ENCODE measurements at places on chromosomes 16 and 17. TPM values are rescaled to one million over a fixed set of nuclear protein-coding genes. Genes with fewer than 3 reads are reported as not detected.
A peak's percentile ranks its signal among the peaks of the same experiment; 100 is the strongest.

- peak; percentile 31 for DNase-seq
Measured at GRCh38 chr16:87350681-87351319, 32.8 kb downstream of the FBXO31 start.

Gene ARL4D
- total RNA-seq, result 16.4 TPM

Gene THRA
- total RNA-seq, result 27.2 TPM

DNA sequence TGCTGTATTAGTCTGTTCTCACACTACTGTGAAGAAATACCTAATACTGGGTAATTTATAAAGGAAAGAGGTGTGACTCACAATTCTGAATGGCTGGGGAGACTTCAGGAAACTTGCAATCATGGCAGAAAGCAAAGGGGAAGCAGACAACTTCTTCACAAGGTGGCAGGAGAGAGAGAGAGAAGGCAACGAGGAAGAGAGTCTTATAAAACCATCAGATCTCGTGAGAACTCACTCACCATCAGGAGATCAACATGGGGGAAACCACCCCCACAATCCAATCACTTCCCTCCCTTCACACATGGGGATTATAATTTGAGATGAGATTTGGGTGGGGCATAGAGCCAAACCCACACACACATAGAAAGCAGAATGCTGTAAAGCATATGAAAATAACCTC lies 896.2 kb downstream of the CDH11 start:
- DNase-seq, result no peak

DNA sequence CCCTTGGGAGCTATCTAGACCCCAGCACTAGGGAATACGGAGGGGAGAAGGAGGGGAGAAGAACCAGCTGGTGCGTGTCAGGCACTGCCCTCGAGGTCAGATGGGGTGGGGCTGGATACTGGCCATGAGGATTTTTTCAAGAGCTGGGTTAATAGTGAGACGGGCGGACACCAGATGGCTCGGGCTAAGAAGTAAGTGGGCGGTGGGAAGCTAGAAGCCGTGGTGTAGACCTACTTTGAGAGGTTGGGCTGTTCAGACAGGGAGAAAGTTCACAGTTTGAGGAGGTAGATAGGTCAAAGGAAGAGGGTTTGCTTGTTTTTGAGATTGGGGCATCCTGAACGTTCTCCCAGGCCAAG lies 303.8 kb downstream of the SEC14L1 start:
- no peak for DNase-seq

Gene ADAD2
- 0.39 TPM for total RNA-seq

Gene APOBR
- total RNA-seq, result 1.7 TPM

DNA sequence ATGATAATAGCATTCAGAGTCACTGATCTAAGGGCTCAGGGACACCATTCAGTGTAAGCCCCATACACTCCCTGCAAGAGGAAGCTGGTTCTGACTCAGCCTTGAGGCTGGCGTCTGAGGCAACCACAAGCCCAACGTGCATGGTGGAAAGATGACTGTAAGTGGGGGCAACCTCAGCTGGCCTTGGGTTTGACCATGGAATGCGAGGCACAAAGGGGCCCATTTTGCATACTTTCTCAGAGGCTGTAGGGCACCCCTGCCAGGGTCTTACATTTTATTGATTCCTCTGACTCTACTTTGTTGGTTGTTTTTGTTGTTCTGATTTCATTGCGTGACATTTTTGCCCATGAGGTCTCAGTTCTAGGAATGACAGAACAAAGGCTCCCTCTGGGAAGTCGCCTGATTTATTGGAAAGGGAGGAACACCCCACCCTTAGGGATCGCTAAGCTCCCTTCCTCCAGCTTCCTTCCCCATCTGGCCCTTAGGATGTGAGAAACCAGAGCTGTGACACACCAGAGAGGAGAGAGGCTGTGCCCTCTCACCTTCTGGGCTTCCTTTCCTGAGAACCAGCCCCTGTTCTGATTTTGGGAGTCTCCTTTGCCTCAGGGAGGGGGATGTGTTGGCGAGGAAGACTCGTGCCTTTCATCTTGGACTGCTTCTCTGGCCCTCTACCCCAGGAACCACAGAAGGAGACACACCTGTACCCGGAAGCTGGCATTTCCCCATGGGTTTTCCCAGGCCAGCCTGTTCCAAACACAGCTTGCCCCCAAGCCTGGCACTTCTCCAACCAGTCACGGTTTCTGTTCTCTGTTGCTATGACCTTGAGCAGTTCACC lies 5.6 kb upstream of the CIITA start:
- DNase-seq, result no peak

Gene MARVELD3
- 3.0 TPM for total RNA-seq

Gene CASKIN2
- total RNA-seq, result 7.1 TPM

GRCh38 chr17:60080545-60080944 lies 1.8 kb upstream of the HEATR6 start:
- no peak for DNase-seq

DNA sequence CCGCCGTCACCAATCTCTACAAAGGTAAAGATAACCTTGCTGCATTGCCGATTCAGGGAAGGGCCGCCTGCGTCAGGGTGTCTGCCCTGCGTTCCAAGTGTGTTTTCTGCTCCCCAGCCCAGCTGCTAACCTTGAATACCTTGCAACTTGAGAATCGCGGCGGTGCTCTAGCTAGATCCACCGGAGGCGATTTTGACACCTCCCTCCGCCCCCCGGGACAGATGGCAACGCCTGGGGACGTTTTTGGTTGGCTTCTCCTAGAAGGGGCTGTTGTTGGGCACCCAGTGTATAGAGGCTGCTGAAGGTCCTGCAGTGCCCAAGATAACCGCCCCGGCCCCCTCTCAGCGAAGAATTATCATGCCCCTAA lies 1.5 kb downstream of the HAPSTR1 start:
- DNase-seq, result no peak

- peak; percentile 42 for DNase-seq
Measured at GRCh38 chr17:77107506-77108433, 33.0 kb upstream of the SEC14L1 start.

Gene PNMT
- not detected for total RNA-seq

Gene CD300H
- total RNA-seq, result 0.79 TPM

Gene KRT36
- total RNA-seq, result 1.9 TPM

DNA sequence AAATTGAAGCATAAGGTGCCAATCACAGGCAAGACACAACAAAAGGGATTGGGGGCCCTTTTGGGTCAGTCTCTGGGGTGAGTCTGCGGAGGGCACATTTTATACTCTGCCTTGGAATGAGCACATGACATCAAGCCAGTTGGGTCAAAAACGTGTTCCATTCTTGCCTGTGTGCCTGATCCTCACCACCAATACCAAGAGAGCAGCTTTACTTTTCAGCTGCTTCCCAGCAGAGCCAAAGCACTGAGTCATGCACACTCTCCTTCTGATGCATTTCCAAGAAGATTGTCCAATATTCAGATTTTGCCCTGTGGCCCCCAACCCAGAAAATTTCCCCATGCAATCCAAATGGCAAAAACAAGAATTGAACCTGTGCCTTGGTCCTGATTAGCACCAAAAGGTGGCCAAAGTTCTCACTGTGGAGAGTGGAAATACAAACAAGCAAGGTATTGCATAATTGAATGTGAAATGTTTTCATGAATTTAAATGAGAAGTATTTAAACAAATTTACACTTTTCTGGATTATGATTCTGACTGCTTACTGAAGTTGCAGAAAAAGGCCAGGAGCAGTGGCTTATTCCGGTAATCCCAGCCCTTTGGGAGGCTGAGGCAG lies 217.8 kb upstream of the SOX9 start:
- DNase-seq, result no peak

GRCh38 chr17:49365667-49366066 lies 3.6 kb upstream of the ZNF652 start:
- DNase-seq, result no peak

Gene ATP2C2
- 25.9 TPM for total RNA-seq

Gene EIF1
- total RNA-seq, result 136 TPM

DNA sequence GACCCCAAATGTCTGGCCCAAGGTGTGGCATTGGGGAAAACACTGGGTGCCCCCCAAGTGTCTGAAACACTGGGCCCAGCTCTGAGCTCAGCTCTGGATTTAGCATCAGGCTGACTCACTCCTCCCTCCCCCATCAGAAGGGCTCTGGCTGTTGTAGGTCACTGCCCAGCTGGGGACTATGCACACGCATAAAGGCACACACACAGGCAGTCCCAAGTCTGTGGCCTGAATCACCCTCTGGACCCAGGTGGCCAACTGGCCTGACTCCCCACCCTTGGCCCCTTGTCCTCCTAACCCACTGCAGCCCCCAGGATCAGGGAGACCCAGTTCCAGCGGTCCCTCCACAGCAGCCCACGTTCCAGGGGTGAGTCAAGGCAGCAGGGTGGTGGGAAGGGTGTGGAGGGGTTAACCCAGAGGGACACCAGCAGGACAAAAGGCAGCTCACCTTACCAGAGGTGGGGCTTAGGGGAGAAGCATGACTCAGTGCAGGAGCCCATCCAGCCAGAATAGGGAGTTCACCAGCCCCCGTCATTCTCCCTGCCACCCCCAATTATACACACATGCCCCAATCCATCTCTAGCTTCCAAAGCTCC lies 47.0 kb downstream of the MYO18A start:
- no peak for DNase-seq

DNA sequence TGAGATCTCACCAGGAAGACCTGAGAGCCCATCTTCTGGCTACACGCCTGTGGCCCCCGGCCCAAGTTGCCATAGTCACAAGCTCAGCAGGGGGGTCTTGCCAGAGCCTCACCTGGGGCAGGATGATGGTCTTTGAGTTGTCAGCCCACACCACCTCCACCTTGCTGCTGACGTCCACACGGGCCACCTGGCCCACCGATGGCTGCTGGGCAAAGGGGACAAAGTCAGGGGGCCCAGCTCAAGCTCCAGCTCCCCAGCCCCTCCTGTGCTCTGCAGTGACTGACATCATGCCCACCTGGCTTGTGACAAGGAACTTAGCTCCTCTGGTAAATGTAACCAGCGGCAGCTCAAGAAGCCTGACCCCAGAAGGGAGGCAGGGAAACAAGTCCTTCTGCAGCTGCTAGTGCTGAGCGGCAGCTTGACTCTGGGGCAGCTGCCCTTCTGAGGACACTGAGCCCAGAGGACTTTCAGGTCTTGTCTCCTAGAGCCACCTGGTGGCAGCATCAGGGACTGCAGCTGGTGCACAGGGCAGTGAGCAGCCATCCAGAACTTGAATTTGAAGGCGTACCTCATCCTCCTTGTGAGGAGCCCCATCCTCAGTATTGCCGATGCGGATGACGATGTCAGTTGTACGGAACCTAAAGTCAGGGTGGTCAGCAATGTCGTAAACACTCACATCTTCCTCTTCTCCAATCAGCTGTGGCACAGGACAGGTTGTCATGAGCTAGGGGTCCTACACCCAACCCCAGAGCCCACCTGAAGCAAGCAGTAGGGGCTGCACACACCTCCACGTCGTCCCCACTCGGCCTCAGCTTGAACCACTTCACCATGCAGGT lies 13.5 kb downstream of the SPHK1 start:
- DNase-seq, result peak; percentile 59
